ENCODE measurements at places on chromosomes 12 and 14.

DNA sequence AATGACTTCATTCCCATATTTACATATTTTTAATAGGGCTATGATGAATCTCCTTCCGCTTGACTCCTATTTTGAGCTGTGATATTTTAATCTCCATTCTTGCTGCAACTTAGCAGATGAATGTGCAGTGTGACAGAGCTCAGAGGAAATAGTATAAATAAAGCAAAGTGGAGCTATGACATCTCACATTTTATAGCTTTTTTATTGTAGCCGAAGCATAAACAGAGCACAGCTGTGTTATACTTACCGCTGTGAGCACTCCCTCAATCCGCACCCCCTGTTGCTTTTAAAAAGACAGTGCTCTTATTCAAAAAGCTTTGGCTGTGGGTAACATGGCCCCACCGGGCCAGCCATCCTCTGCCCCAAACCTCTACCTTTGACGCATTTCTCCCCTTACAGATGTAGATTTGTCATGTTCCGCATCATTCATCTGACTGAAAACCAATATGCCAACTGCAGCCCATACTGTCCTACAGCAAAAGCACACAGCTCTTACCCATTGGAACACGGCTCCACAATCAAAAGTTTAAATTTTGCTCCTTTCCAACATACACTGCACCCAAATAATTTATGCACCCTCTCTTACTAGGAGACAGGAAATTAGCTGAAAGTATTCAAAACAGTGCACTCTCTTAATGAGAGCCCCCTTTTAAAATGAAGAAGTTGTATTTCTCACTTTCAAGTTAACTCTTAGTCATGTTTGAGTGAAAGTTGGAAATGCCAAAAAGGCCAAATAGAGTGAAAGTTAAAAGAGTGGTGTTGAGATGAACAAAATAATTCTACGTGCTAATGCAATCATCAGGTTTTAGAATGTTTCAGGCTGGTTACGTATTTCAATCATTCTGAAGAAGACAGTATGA, 429.3 kb upstream of the SOX5 start:
- DNase-seq: peak; percentile 87

DNA sequence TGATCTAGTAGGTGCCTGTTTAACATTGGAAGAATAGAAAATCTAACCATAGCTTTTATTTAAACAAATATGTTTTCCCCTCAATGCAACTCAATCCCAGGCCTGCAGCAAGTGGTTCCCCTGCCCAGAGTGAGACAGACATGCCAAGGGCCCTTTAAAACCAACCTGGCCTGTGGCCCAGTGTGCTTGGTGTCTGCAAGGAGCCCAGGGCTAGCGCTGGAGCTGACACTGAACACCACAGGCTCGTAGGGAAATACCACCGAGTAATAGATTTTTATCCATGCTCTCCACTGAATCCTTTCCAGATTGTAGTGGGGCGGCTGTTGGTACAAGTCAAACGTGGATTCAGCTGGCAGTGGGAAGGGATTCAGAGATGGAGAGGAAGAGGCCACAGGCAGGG, 95.6 kb upstream of the NRXN3 start:
- no peak for DNase-seq

- DNase-seq: no peak
Measured at GRCh38 chr14:64779472-64779871, 75.2 kb downstream of the PLEKHG3 start.

- no peak for DNase-seq
Measured at GRCh38 chr12:9674226-9674590, 4.7 kb downstream of the CLEC2D start.

DNA sequence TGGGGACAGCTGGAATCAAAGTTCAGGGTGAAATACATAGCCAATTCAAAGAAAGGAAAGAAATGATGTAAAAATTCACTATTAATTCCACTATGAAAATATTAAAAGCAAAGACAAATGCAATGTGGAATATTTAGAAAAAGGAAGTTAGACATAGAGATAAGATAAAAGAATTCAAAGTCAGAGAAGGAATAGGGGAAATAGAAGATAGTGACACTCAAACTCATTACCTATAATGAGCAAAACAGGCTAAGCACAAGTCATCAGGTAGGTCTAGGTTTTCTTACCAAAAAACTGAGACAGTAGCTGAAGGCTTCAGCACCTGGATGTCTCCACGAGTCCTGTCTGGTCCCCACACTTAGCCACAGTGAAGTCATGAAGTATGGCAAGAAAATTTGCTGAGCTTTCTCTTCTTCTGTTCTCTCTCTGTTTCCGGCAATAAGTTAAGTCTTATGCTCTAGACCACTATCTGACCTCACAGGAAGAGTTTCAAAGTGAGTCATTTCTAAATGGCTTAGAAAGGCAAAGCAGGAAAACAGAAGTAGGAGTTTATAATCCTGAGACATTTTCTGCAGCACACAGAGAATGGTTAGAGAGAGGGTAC, at the start of gene C3AR1:
Gene C3AR1, minus strand, starts transcription at position 369 of the 604 bp plus-strand sequence. CDS start 6,174 bp downstream, outside the sequence.
- peak; percentile 80 for DNase-seq

- peak; percentile 75 for DNase-seq
Measured at GRCh38 chr14:42541535-42542001, 934.9 kb downstream of the LRFN5 start.

DNA sequence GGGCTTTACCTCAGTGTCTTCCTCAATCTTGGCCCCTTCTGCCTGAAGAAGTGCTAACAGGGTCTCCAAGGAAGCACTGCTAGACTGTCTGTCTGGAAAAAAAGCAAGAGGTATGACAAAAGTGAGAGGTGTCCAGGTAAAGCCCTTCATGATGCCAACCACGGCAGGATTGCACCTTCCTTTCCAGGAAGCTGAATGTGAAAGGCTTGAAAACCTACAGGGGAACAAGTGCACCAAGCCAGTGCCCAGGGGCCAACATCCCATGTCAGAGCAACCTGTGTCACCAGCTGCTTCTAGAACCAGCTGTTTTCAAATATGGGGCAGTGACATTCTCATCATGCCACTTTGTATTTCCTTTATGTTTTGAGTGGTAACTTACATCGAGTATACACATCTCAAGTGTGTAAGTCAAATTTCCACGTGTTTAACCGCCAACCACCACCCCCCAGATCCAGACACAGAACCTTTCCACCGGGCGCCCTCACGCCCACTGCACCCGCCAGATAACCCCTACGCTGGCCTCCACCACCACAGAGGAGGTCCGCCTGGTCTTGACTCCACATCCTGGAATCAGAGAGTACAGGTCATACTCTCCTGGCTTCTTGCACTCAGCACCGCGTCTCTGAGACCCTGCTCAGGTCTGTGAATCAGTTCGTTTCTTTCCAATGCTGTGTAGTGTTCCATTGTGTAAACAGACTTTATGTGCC, 27.3 kb downstream of the VPS37B start:
- no peak for DNase-seq

DNA sequence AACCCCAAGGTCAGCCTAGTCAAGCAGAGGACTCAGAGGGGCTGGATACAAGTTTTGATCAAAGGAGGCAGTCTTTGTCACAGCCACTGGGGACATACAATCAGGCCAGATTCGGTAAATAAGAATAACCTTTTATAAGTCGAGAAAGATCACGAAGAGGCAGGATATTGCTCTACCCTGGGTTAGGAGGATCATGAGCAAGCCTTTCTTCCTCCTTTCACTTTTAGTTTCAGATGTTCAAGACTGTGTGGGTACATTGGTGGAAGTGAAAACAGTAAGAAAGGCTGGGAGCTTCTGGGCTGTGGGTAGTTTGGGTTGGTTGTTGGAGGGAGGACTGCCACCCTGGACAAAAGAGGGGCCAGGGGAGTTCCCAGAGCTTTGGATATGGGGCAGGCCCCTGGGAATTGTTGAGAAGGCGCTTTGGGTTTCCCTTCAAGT, 127.7 kb downstream of the SNAPC1 start:
- DNase-seq: no peak

DNA sequence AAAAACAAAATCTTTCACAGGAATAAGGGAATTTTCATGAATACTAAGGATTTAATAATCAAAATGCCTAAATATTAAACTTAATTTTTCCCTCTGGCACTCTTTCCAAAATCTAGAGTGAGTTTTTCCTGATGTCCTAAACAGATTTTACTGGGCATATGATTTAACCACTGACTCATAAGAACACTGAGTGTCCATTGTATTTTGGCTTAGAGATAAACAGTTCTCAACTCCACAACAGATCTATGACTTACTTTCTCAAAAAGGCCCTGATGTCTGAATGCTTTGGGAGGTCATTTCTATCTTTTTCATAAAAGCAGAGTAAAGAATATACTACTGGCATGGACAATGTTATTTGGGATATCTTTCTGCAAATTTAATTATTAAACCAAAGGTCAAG, 15.0 kb downstream of the TMBIM4 start:
- DNase-seq: no peak

DNA sequence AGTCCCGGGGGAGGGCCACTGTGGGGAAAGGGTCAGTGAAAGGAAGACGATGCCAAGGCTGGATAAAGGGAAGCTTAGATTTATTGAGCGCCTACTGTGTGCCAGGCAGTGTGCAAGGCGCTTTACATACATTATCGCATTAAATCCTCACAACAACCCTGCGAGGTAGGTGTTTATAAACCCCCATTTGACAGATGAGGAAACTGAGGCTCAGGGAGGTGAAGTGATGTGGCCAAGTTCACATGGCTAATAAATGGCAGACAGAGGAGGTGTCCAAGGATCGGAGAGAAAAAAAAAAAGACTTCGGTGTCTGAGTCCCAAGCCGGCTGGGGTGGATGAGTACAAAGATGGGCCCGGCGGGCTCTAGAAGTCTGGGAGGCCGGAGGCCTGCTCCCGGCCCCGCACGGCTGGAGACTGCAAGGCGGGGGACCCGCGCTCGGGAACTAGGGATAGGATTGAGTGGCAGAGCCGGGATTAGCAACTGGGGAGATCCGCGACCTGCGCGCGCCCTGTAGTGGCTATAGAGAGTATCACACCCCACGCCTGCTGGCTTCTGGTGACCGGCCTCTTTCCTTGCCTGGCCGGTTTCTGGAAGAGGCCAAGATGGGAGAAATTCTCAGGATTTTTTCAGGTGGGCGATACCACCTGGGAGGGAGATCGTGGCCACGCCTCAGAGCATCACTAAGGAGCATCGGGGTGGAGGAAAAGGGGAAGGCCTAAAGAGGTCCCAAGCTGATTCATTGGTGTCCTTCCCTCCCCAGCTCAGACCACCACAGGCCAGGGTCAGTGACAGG, 3.9 kb downstream of the DDN start:
- peak; percentile 70 for DNase-seq

GRCh38 chr12:42299392-42300308, 26.2 kb downstream of the ZCRB1 start:
- DNase-seq: peak; percentile 54

Measured in astrocyte of the spinal cord (primary cell).